ENCODE measurements at places on chromosomes 12 and 14.

GRCh38 chr14:44833376-44834060, 128.2 kb downstream of the KLHL28 start:
- DNase-seq: no peak

GRCh38 chr12:52164624-52165023, 27.2 kb downstream of the KRT80 start:
- no peak for DNase-seq

DNA sequence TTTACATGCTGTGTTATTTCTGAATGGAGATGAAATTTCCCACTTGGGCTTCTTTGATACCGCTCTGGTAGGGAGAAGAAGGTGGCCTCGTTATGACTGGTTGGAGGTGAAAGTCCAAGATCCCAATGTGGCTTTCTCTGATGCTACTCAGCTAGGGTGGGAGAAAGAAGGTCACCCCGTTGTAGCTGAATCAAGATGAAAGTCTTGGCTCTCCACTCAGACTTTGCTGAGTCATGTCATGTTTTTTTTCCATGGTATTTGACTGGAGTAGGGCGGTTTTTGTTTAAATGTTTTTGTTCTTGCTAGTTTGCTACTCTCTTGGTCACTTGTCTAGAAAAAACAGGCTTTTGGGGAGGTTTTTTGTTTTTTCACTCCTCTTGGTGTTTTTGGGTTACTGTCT, 2.4 kb upstream of the PDE6H start:
- DNase-seq: no peak

DNA sequence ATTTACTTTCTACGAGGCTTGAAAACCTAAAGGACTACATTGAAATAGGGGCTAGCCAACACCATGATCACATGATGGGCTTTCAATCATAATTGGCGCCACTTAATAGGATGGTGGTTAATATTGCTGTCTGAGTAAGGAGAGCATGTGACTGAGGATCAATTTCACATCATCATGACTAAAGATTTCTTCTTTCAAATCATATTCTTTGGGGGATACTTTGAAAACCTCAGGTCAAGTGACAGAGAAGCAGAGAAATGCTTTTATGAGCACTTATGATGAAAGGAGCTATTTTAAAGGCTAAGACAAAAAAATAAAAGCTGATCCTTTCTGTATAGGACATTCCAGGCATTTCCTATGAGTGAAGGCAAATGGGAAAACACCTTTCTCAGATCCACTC, 42.9 kb upstream of the KRAS start:
- DNase-seq: no peak

DNA sequence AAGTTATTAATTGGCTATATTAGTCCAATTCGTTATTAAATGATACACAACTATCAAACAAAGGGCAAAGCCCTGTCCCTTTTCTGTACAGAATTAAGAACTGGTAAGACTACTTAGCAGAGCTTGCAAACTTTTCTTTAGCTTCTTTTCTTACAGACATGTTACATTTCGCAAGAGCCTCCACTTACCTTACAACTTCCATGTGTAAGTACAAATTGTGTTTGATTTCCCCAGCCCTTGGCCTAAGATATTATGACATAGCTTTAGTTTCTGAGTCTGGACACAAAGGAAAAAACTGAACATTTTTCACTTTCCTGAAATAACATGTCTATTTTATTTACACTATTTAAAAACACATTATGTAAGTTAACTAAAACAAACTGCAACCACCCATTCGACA, 1.7 kb downstream of the ATF7 start:
- DNase-seq: no peak

Measured in cerebellar nuclear complex (tissue), 1 donor.